ENCODE measurements at places on chromosomes 2 and 18. TPM values are rescaled to one million over a fixed set of nuclear protein-coding genes. Genes with fewer than 3 reads are reported as not detected.

The PLB1 gene
- total RNA-seq = 0.80 TPM

DNA sequence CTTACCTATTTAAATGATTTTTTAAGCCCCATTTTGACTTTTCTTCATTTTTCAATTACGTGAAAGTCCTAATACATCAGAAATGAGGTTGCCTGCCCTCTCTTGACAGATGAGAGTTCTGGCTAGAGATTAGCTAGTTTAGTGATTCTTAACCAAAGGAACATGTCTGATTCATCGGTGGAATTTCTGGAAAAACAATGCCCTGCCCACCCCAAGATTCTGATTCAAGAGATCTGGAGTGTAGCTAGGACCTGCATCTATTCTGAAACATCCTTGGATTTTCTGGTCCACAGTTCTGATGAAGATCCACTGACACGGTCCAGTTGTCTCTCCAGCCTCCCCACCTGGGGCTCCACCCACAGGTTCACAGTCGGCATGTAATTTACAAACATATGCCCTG is 111.2 kb downstream of the KLF7 start:
- no peak overlapping the region for H3K27ac ChIP-seq
- H3K4me3 ChIP-seq = no peak overlapping the region
- no peaks in the 10 kb centered on the region for H3K4me1 ChIP-seq
- DNase-seq = no peak
- no peaks in the 10 kb centered on the region for H3K27me3 ChIP-seq
- H3K36me3 ChIP-seq = no peaks in the 10 kb centered on the region

The SLC30A3 gene
- total RNA-seq = 16.7 TPM

- no peak overlapping the region for H3K27ac ChIP-seq
- no peak overlapping the region for H3K4me3 ChIP-seq
- no peaks in the 10 kb centered on the region for H3K4me1 ChIP-seq
- DNase-seq = peak; percentile 53
Measured at GRCh38 chr2:28152585-28153280, 239.9 kb upstream of the FOSL2 start.

GRCh38 chr2:212427638-212428037 is 111.0 kb downstream of the ERBB4 start:
- no peak overlapping the region for H3K4me3 ChIP-seq
- H3K36me3 ChIP-seq = no peaks in the 10 kb centered on the region
- H3K4me1 ChIP-seq = no peaks in the 10 kb centered on the region
- no peak overlapping the region for H3K27ac ChIP-seq

The USP37 gene
- total RNA-seq = 13.1 TPM

DNA sequence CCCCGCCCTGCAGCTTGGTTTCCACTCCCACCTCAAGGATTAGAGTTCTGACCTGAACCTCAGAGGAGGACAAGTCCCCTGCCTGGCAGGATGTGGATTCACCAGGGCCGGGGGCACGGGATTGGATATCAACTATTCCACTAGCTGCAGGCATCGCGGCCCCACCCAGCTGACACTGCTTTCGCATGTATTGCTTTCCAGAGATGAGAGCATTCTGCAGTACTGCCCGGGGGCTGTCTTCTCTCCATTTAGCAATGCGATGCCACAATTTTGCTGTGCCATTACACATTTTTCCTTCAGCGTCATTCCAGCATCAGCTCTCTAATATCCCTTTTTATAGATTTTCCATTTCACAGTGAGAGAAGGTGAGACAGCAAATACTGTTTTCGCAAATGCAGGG is 42.0 kb downstream of the CTIF start:
- H3K4me1 ChIP-seq = no peaks in the 10 kb centered on the region
- H3K36me3 ChIP-seq = no peaks in the 10 kb centered on the region
- H3K27me3 ChIP-seq = no peaks in the 10 kb centered on the region
- no peak overlapping the region for H3K4me3 ChIP-seq
- DNase-seq = no peak

The ITGB6 gene
- not detected for total RNA-seq

DNA sequence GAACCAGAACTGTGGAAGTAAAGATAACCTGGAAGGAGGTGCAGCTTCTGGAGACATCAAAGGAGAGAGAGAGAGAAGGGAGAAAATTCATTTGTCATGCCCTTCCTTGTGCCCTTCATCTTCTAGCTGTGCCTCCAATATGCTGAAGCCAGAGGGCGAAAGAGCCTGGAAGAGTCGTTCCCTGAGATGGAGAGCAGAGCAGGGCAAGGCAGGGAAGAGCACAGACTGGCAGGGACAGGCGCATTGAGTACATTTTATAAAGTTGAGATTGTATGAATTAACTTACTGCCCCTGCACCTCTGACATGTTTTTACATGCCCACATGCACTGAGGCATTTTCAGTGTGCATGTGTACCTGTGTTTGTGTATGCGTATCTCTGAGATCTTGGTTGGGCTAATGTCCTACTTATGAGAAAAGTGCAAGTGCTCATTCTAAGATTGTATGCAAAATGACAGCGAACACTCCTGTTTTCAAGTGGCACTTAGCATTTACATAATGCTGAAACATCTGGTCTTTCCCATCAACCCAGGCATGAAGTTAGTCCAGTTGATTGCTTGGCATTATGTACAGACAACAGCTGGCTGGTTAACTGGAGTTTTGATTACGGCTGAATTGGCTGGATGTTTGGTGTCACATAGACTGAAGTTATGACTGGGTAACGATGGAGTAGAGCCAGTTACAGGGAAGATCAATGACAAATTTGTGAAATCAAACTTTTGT is 23.7 kb upstream of the MMADHC start:
- H3K27me3 ChIP-seq = no peaks in the 10 kb centered on the region
- H3K4me1 ChIP-seq = no peaks in the 10 kb centered on the region
- no peak overlapping the region for H3K4me3 ChIP-seq
- DNase-seq = no peak
- no peaks in the 10 kb centered on the region for H3K36me3 ChIP-seq
- H3K27ac ChIP-seq = no peak overlapping the region
